ENCODE measurements at places on chromosomes 16 and 17.

DNA sequence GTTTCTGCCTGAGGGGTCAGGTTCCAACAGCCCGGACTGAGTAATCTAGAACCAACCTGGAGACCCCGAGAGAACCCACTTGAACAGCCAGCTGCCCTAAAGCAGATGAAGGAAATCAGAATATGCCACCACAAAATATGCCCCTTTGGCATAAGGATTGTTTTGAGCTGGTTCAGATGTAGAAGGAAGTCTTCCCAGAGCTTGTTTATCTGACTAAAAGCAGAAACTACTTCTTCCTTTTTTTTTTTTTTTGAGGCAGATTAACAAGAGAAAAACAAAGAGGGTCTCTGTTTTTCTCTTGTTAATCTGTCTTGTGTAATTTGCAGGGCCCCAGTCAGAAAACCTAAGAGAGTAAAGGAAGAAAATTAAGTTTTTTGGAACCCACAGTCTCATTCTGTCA, 53.0 kb downstream of the PECAM1 start:
- no peak for DNase-seq

DNA sequence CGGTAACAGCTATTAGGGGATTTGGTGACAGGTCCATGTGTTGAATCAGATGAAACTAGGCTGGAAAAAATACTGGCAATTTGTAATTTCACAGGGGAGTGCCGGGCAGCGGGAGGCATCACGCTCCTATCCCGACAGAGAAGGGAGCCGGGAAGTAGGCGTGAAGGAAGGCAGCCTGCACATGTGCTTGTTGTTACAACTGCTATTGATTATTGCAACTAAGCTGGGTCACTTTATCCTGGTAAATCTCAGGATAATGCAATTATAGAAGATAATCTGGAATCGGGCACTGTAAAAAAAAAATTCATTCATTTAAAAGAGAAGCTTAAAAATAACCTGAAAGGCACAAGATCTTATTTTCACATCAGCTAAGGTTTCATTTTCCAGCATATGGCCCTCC, 180.6 kb downstream of the FOXL1 start:
- DNase-seq, result no peak

- DNase-seq, result no peak
Observed at GRCh38 chr17:61457226-61457983, 5.2 kb downstream of the TBX4 start.

GRCh38 chr16:21943571-21943970, 9.6 kb upstream of the UQCRC2 start:
- DNase-seq, result no peak

GRCh38 chr17:19991252-19991885, 13.7 kb upstream of the AKAP10 start:
- DNase-seq, result no peak

DNA sequence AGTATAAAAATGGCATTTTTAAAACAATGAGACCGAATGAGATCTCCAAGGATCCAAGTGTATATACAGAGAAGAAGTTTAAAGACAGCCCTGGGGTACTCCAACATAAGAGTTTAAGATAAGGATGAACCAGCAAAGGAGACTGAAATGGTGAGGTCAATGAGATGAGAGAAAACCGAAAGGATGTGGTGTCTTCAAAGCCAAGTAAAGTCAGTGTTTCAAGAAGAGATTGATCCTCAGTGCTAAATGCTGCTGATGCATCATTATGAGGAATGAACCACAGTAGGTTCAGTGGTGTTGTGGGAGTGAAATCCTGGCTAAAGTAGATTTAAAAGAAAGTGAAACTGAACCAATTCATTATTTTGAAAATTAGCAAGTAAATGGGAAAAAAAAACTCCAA, 38.1 kb upstream of the NLK start:
- DNase-seq, result no peak

GRCh38 chr16:17433577-17434451, 36.9 kb downstream of the XYLT1 start:
- no peak for DNase-seq

- DNase-seq, result no peak
Observed at GRCh38 chr17:1078831-1079561, 82.1 kb downstream of the TIMM22 start.

DNA sequence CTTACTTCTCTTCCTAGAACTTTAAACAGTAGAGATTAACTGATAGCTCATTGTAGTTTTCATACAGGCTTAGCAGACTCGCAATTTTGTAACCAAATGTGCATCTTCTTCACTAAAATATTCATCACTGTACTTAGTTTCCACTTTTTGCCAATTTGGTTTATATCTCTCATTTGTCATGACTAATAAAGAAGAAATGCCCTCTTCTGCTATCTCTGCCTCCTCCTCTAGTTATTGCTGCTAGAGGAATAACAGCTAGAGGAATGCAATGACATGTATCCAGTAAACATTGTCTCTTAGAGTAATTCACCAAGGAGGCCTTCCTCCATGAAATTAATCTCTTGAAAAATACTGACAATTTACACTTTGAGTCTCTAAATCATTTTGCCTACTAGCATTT, 115.5 kb upstream of the COX10 start:
- DNase-seq, result no peak

GRCh38 chr17:2883544-2884213, 87.4 kb downstream of the RAP1GAP2 start:
- no peak for DNase-seq

GRCh38 chr16:83095941-83096692, 469.3 kb downstream of the CDH13 start:
- DNase-seq, result no peak

DNA sequence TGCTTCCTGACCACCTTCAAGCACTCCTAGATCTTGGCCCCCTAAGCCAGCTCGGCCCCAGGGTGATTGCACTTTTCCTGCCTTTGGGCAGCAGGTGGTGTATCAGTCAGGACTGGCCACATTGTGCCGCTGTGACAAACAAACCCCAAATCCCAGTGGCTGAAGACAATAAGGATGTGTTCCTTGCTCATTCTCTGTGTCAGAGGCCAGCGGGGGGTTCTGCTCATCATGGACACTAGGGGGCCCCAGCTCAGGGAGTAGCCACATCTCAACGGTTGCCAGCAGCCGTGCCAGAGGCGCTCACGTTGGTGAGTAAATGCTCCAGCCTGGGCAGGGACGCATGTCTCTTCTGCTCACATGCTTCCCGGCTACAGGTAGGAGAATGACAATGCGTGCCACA, 60.4 kb downstream of the ZDHHC7 start:
- DNase-seq, result no peak

DNA sequence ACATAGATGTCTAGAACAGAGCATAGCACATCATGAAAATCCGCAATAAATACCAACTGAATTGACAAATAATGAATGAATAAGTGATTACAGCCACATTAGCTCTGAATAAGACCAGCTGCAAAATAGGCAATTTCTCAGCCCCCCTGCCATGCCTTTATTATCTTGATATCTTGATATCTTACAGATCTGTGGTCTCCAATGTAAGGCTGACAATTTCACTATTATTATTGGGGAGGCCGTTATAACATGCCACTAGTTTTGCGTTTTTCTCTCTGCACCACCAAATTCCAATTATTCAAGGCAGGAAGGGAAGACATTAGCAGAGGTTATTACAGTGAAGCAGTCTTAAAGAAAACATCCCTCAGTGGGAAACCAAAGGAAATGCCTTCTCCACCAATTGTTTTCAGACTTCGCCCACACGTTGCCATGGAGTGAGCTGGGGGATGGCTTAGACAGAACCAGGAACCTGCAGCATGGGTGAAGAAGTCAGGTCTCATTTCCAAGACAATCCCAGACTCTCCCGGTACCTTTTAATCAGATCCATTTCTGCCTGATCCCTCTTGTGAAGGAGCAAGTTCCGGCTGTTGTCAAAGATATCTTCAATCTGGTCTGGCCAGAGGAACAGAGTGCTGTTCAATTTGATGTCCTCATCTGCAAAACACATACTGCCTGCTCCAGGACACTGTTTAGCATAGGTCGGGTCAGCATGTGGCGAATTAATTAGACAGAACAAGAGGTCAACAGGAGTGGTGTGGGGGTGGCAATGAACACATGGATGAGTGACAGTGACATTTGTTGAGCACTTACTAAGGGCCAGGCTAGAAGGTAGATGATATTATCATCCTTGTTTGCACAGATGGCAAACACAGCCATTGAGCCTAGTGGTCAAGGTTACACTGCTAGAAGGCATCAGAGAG, 46.4 kb downstream of the DNAH3 start:
- no peak for DNase-seq

- no peak for DNase-seq
Observed at GRCh38 chr17:56114469-56114868, 38.8 kb upstream of the ANKFN1 start.

DNA sequence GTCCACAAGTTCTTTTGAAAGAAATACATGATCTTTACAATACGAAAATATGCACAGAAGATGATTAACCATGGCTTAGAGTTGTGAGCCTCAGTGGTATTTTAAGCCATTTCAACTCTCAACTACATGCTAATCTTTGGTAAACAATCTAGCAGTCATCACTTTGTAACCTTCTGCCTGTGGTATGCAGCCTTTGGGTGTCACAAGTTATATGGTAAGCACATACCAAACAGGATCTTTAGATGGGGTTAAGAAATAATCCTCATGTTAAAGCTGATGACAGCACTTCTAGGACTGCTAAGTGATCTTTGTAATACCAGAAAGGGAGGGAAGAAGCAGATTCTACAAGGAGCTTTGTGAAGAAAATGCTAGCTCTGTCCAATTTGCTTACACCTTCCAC, 74.3 kb downstream of the CA4 start:
- DNase-seq, result no peak

DNA sequence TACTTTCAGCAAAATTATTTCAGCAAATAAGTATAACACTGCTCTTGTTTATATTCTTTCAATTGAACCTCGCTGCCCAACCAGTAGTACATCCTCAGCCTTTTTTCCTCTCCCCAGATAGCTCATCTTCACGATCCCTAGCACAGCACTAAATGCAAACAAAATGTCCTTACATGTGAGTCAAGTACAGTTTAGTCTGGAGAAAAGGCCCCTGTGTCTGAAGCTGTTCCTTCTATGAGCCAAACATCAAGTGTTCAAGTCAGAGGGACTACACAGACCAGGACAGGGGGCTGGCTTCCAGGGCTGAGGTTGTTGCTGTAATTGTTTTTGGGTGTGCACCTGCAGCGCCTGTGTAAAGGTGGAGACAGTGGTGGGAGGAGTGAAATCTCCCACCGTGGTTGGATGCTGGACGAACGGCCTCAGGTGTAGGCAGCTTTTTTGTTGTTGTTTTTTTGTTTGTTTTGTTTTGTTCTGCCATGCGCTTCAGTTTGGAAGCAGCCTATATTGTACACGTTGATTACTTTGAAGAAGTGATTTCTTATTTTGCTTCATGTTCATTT, 147.1 kb downstream of the PRKCA start:
- DNase-seq, result no peak

DNA sequence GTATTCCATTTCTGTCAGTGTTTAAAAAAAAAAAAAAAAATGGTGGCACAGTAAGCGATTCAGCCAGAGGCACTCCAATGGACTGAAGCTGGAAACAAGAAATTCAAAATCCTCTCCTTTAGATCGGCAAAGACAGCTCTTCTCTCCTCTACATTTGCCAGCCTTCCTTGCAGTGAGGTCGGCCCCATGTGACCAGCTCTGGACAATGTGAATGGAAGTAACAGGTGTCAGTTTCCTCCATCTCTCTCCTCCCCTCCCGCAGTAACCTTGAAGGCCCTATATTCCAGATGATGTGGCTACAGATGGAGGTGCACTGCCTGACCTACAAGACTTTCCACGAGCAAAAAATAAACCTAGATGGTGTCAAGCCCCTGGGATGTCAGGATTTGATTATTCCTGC, 15.0 kb downstream of the CUEDC1 start:
- no peak for DNase-seq

DNA sequence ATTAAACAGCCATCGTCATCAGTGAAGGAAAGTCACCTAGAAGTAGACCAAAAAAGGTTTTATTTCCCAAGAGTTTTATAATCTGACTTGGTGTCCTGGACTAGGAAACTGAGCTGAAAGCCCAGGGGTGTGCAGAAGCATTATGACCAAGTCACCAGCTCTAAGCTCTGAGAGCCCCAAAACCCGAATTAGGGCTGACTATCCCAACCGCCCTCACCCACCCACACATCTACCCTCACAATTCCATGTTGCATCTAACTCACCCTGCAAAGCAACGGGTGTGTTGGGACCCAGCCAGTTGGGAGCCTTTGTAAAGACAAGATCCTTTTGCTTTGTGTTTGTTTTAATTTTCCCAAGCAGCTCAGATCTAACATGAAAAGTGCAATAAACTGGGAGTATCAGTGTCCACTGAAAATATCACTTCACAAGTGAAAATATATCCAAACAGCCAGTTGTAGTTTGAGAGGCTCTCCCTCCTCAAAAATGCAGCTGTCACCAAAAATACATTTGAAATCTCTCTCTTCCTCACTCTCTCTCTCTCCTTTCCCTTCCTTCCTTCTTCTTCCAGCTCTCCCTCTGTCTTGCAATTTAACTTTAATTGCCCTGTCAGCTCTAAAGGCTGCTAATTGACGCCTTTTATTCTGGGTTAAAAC, 16.2 kb upstream of the NOG start:
- DNase-seq, result no peak

DNA sequence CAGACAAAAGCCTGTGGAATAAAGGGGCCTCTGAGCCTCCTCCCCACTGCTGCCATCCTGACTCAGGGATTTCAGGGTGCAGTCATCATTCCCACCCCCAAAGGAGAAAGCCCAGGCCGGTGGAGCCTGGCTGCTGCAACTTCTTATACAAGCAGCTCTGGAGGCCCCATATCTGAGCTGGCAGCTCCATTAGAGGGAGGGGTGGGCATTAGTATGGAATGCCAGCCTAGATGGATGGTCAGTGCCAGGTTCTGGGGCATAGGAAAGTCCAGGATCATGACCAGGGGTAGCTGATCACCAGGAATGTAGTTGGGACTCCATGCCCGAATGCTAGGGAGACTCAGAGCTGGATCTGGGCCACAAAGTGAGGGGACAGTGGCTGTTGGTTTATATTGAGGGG, 581.0 kb downstream of the KCNJ18 start:
- no peak for DNase-seq

GRCh38 chr16:27706866-27707685, 157.1 kb downstream of the KATNIP start:
- DNase-seq, result no peak

GRCh38 chr16:51797669-51798259, 646.7 kb upstream of the SALL1 start:
- no peak for DNase-seq

- DNase-seq, result no peak
Observed at GRCh38 chr17:67942810-67943209, 53.5 kb downstream of the C17orf58 start.

DNA sequence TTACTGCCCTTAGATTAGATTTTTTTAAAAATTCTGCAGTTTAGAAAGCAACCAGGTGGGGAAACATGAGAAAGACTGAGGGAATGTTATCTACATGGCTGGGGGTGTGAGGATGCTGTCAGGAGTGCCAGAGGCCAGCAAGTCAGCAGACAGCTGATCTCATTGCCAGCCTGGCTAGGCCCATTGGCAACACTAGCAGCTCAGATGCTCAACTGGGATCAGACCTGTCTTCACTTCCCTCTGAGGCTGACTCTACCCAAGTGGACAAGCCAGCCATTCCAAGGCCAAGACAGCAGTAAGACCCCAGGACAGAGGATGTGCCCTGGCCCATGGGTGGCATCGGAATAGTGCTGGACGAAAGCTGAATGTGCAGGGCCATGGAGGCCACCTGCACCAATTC, 96.2 kb downstream of the TMEM132E start:
- no peak for DNase-seq

GRCh38 chr16:82703871-82704768, 77.4 kb downstream of the CDH13 start:
- no peak for DNase-seq

All from stimulated activated CD8-positive, alpha-beta memory T cell treated with anti-CD3 and anti-CD28 coated beads, Interleukin-4, amount 100 ng/mL, for 4 hours (primary cell).